ENCODE measurements at places on chromosomes 16 and 17. TPM values are rescaled to one million over a fixed set of nuclear protein-coding genes. Genes with fewer than 3 reads are reported as not detected.

SECTM1 gene
- total RNA-seq, result 99.4 TPM

GPRC5C gene
- 235 TPM for total RNA-seq

MMP28 gene
- 151 TPM for total RNA-seq

- H3K36me3 ChIP-seq, result no peaks in the 10 kb centered on the region
- H3K4me1 ChIP-seq, result peaks cover 46% of the 10 kb centered on the region
- no peak overlapping the region for H3K4me3 ChIP-seq
- DNase-seq, result no peak
Measured at GRCh38 chr17:66507103-66507923, 204.9 kb downstream of the PRKCA start.

- peaks cover 28% of the 10 kb centered on the region for H3K27me3 ChIP-seq
- H3K27ac ChIP-seq, result no peak overlapping the region
- no peak for DNase-seq
Measured at GRCh38 chr16:82621781-82622180, 5.0 kb upstream of the CDH13 start.

GRCh38 chr16:19911747-19912454, 27.3 kb upstream of the GPRC5B start:
- no peak overlapping the region for H3K27ac ChIP-seq
- H3K4me3 ChIP-seq, result no peak overlapping the region
- no peaks in the 10 kb centered on the region for H3K27me3 ChIP-seq

DNA sequence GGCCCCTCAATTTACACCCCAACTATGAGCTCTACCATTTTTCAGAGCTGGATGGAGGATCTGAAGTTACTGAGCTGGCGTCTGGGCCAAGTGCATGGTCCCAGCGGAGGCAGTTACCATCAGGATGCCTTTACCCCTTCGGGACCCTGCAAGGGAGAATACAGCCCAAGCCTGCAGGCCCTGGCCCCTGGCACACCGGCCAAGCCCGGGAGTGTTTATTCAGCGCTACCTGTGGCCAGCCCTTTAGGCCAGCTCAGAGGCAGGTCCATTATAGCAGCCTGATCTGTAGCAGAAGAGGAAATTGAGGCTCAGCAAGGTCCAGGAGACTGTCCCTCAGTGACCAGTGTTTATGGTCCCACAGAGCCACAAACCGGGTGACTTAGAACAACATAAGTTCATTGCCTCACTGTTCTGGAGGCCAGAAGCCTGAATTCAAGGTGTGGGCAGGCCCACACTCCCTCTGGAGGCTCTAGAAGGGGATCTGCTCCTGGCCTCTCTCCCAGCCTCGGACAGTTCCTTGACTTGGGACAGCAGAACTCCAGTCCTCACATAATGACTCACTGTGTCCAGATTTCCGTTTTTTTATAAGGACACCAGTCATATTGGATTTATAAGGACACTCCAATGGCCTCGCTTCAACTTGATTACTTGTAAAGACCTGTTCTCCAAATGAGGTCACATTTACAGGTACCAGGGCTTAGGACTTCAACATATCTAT, 8.8 kb downstream of the SEC14L5 start:
- no peaks in the 10 kb centered on the region for H3K4me1 ChIP-seq
- DNase-seq, result no peak
- no peak overlapping the region for H3K4me3 ChIP-seq
- no peaks in the 10 kb centered on the region for H3K27me3 ChIP-seq
- no peak overlapping the region for H3K27ac ChIP-seq
- H3K36me3 ChIP-seq, result no peaks in the 10 kb centered on the region
